Esophagus muscularis mucosa (tissue), 4 donors: ENCODE measurements at places on chromosomes 5 and 9. TPM values are rescaled to one million over a fixed set of nuclear protein-coding genes. Genes with fewer than 3 reads are reported as not detected.
A peak's percentile ranks its signal among the peaks of the same experiment; 100 is the strongest.

GRCh38 chr5:2752059-2752820 is 763 bp upstream of the IRX2 start:
- H3K36me3 ChIP-seq: no peaks in the 10 kb centered on the region
- H3K4me1 ChIP-seq: peaks cover 90% of the 10 kb centered on the region
- H3K27ac ChIP-seq: no peak overlapping the region
- H3K4me3 ChIP-seq: peak overlapping the region; percentile 54

DNA sequence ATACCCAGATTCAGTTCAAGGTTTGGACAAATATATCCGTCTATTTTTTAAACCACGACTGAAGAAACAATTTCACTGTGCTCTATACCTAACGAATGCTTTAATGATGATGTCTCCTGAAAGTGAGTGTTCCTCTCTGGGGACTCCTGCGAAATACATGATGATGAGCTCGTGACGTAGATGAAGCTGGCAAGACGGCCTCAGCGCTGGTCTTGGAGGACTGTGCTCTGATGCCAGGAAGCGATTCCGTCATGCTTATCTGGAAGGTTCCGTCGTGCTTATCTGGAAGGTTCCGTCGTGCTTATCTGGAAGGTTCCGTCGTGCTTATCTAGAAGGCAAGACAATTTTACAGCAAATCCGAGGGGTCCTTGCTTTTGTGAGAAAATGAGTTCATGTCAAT is 250.8 kb upstream of the IRX2 start:
- H3K27ac ChIP-seq: no peak overlapping the region
- DNase-seq: no peak
- no peaks in the 10 kb centered on the region for H3K4me1 ChIP-seq
- no peak overlapping the region for H3K4me3 ChIP-seq
- no peaks in the 10 kb centered on the region for H3K36me3 ChIP-seq

DNA sequence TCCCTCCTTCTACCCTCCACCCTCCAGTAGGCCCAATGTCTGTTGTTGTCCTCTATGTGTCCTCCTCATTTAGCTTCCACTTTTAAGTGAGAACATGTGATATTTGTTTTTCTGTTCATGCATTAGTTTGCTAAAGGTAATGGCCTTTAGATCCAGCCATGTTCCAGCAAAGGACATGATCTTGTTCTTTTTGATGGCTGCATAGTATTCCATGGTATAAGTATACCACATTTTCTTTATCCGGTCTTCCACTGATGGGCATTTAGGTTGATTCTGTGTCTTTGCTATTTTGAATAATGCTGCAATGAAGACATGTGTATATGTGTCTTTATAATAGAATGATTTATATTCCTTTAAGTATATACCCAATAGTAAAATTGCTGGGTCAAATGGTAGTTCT is 232.5 kb upstream of the PRR16 start:
- no peaks in the 10 kb centered on the region for H3K4me1 ChIP-seq
- H3K27ac ChIP-seq: no peak overlapping the region
- no peak for DNase-seq
- H3K36me3 ChIP-seq: no peaks in the 10 kb centered on the region

- H3K4me3 ChIP-seq: no peak overlapping the region
- H3K4me1 ChIP-seq: no peaks in the 10 kb centered on the region
Observed at GRCh38 chr5:13595978-13596377, 348.5 kb downstream of the DNAH5 start.

DNA sequence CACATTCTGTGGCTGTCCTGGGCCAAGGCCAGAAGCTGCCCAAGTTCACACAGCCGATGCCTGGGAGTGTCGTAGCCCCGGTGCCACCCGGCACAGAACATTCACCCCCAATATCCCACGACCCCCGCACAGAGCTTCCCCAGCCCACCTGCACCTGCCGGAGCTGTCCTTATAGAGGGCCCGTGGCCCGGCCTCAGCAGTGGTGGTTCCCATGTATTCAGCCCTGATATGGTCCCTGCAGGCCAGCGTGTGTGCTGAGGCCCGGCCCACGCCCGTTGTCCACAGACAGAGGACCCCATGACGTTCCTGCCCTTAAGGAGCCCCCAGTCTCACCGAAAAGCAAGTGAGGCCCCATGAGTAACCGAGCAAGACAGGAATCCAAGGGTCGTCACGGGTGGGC is 5.3 kb upstream of the GFI1B start:
- DNase-seq: no peak
- H3K27me3 ChIP-seq: peaks cover 82% of the 10 kb centered on the region
- no peak overlapping the region for H3K27ac ChIP-seq
- H3K36me3 ChIP-seq: no peaks in the 10 kb centered on the region
- peaks cover 6% of the 10 kb centered on the region for H3K4me1 ChIP-seq

GRCh38 chr5:22683050-22683449 is 170.1 kb downstream of the CDH12 start:
- H3K36me3 ChIP-seq: no peaks in the 10 kb centered on the region
- no peak overlapping the region for H3K4me3 ChIP-seq
- H3K27ac ChIP-seq: no peak overlapping the region
- DNase-seq: no peak
- no peaks in the 10 kb centered on the region for H3K4me1 ChIP-seq
- H3K27me3 ChIP-seq: no peaks in the 10 kb centered on the region

GRCh38 chr9:93812410-93812668 is 142.8 kb downstream of the BARX1 start:
- no peaks in the 10 kb centered on the region for H3K27me3 ChIP-seq
- no peaks in the 10 kb centered on the region for H3K36me3 ChIP-seq
- H3K4me1 ChIP-seq: no peaks in the 10 kb centered on the region
- peak; percentile 72 for DNase-seq
- no peak overlapping the region for H3K27ac ChIP-seq

DNA sequence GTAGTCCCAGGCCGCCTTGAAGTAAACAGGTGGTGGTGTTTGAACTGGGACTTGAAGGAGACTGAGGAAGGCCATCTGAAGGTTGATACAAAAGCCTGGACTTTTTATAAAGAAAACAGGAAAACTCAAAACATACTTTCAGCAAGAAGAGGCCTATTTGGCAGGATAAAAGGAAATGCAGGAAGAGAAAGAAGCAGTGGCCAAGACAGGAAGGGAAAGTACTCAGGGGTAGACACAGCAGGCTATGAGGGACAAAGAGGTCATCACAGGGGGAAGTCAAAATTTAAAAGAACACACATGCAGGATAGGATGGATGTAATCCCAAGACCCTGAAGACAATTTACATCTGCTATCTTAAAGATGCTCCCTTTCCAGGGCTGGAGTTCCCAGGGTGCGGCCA is 13.0 kb downstream of the TLE1 start:
- H3K36me3 ChIP-seq: peaks cover 10% of the 10 kb centered on the region
- H3K4me1 ChIP-seq: peaks cover 16% of the 10 kb centered on the region
- no peak overlapping the region for H3K27ac ChIP-seq
- DNase-seq: no peak
- no peak overlapping the region for H3K4me3 ChIP-seq

- no peak overlapping the region for H3K4me3 ChIP-seq
- no peak for DNase-seq
- no peak overlapping the region for H3K27ac ChIP-seq
- H3K27me3 ChIP-seq: no peaks in the 10 kb centered on the region
- no peaks in the 10 kb centered on the region for H3K4me1 ChIP-seq
Observed at GRCh38 chr5:178340187-178340586, 107.6 kb upstream of the PHYKPL start.

DNA sequence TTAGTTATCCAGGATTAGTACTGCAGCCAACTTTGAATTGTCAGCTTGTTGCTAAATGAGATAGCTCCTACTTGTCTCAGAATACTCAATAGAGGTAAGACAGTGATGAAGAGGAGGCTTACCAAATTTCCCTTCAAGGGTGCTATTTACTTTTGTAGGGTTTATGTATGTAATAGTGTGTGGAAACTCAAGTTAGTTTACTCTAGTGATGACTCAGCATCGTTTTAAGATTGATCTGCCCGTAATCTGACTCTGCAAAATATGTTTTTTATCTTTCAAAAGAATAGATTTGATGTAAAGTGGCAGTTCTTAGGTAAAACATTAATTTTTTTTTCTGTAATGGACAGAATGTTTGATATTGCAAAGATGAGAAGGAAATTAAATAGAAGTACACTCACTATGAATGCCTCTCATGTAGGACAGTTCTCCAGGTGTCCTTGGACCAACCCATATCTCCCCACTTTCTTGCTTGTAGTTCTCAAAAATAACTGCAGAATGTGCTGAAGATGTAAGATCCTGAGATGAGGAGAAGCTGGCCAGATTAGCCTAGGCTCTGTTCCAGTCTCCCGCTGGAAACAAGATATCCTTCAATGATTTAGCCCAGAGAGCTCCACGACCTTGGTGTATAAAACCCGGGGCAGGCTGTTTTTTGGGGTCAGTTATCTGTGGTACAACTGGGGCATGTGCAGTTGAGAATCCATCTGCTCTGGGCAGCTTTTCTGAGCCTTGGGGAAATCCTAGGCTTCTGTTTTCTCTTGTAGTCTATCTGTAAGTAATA is 24.4 kb upstream of the MROH2B start:
- DNase-seq: no peak
- no peaks in the 10 kb centered on the region for H3K4me1 ChIP-seq
- H3K4me3 ChIP-seq: no peak overlapping the region
- H3K27me3 ChIP-seq: no peaks in the 10 kb centered on the region
- no peak overlapping the region for H3K27ac ChIP-seq

DNA sequence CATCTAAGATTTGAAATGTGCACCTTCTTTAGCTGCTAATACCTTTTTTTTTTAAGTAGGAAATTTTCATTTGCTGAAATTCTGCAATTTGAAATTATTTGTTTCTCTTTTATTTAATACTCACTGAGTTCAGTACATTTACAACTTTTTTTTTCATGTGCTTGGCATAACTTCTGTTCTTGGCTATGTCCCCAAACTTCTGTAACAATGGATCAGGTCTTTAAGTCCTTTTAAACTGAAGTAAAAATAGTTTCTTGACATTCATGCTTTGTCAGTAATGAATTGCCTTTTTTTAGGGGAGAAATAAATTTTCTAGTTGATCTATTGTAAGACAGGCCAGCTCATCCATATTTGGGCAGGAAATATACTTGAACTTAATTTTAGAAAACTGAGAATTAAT is 41.5 kb downstream of the EDIL3 start:
- no peaks in the 10 kb centered on the region for H3K36me3 ChIP-seq
- H3K27ac ChIP-seq: no peak overlapping the region
- H3K4me1 ChIP-seq: no peaks in the 10 kb centered on the region
- no peak for DNase-seq
- no peaks in the 10 kb centered on the region for H3K27me3 ChIP-seq
- H3K4me3 ChIP-seq: no peak overlapping the region

- peak overlapping the region; percentile 78 for H3K4me3 ChIP-seq
- peaks cover 4% of the 10 kb centered on the region for H3K36me3 ChIP-seq
- peak overlapping the region; percentile 93 for H3K27ac ChIP-seq
- peaks cover 11% of the 10 kb centered on the region for H3K4me1 ChIP-seq
- no peak for DNase-seq
Observed at GRCh38 chr5:75716715-75717081, 539 bp downstream of the POC5 start.

DNA sequence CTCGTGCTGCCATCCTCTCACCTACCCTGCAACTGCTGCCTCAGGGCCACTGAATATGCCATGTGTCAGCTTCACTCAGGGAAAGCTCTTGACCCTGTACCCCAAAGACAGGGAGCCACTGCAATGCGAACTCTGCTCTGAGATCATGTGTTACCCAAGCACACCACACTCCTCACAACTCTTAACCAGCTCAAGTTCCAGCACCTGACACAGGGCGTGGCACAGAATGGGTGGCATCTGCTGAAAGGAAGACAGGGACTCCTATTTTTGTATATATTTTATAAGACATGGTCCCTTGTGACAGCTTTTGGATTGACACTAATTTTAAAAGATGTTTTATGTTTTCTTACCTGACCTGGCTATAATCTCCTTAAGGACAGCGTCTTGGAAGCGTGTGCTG is 10.7 kb downstream of the PHYKPL start:
- no peak overlapping the region for H3K27ac ChIP-seq
- H3K4me1 ChIP-seq: peaks cover 5% of the 10 kb centered on the region
- H3K36me3 ChIP-seq: peaks cover 71% of the 10 kb centered on the region
- DNase-seq: no peak

The MGAT4B gene
- 54.8 TPM for total RNA-seq

The FABP6 gene
- total RNA-seq: not detected

The FAM221B gene
- total RNA-seq: not detected

The EIF4EBP3 gene
- 9.9 TPM for total RNA-seq

The FKTN gene
- 5.1 TPM for total RNA-seq
